Fibroblast of skin of back (primary cell): ENCODE measurements at places on chromosomes 7 and 10.

GRCh38 chr10:60281792-60282353, 107.8 kb downstream of the ANK3 start:
- DNase-seq, result peak; percentile 8

GRCh38 chr7:75850235-75850634, 28.6 kb upstream of the RHBDD2 start:
- no peak for DNase-seq

GRCh38 chr7:2980401-2981102, 63.1 kb downstream of the CARD11 start:
- no peak for DNase-seq

DNA sequence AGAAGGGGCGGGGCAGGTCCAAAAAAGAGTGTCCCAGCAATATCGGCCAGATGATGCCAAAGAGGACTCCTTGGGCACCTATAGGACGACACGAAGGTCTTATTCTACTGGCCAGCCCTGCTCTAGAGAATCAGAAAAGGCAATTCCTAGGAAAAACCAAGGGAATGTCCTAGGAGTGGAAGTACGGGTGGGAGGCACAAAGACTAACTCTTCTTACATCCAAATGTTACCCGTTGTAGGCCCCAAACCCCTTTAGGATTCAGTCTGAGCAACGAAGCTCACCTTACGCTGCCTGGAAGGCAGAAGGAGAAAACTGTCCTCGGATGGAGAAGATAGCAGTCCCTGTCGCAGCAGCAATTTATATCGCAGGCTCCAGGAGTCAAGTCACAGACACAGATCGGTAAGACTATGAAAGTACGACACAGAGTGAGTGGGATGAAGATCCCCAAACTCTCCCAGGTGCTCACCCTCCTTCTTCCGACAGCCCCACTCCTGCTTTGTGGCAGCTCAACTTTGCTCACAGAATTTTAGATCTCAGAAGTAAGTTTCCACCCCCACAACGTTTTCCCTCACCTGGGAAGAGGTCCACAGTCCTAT, 558 bp downstream of the TCTN3 start:
- DNase-seq, result no peak

- DNase-seq, result peak; percentile 70
These were observed 210.4 kb upstream of the ADO start for GRCh38 chr10:62594093-62594520.

DNA sequence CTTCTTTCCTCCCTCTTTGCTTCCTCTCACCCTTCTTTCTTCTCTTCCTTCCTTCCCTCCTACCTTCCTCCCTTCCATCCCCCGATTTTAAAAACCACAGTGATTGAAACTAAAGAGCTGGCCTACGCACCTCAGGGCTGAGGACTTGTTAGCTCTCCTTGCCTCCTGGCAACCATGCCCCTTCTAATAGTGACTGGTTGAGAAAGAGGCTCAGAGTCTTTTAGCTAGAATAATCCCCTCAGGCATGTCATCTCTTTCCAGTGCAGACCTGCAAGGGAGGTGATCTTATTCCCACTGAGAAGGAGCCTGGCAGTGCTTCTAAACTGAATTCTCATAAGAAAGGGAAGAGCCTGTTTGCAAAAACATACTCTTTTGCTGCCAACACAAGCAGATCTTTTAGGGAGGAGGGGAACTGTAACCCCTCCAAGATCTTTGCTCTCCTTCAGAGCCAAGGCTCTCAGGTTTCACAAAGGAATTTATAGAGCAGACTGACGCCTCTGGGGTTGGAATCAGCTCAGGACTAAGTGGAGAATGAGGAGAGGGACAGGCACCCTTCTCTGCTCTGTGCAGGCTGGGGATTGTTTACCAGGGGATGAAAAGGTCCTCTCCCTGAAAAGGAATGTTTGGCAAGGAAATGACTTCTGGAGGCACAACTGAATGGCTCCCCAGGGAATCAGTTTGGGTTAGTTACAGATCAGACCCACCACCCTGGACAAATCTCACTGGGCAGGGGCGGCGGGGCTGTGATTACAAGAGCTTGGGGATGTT, 9.4 kb upstream of the ANKRD1 start:
- DNase-seq, result peak; percentile 94

- no peak for DNase-seq
These were observed 29.2 kb upstream of the CFAP46 start for GRCh38 chr10:132971448-132972148.

DNA sequence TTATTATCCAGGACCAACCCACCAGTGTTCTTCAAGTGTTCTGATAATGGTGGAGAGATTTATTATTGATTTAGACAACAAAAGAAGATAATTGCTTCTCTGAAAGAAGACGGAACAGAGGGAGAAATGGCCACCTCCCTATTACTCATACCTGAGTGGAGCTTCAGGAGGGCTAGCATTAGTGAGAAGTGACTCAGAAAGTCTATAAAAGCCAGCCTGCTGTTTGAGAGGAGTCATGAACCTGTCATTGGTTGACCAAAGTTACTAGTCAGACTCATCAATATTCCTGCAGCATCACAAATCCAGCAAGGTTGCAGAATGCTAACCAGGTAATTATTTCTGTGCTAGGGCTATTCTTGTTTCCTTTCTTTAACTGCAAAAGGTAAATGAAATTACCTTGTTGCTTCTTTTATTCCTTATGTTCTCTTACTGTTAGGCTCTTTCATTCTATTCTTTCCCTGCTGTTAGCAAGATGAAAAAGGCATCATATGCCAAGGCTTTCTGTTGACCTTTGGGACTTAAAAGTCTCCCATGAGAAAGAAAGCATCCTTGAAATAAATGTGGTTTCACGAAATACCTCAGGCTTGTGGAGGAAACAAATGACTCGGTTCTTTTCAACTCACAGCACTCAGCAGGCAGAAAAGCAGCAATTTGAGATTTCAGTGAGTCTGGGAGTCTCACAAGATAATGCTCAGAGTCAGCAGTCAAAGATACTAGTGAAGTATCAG, 256.4 kb upstream of the PHYHIPL start:
- peak; percentile 94 for DNase-seq

DNA sequence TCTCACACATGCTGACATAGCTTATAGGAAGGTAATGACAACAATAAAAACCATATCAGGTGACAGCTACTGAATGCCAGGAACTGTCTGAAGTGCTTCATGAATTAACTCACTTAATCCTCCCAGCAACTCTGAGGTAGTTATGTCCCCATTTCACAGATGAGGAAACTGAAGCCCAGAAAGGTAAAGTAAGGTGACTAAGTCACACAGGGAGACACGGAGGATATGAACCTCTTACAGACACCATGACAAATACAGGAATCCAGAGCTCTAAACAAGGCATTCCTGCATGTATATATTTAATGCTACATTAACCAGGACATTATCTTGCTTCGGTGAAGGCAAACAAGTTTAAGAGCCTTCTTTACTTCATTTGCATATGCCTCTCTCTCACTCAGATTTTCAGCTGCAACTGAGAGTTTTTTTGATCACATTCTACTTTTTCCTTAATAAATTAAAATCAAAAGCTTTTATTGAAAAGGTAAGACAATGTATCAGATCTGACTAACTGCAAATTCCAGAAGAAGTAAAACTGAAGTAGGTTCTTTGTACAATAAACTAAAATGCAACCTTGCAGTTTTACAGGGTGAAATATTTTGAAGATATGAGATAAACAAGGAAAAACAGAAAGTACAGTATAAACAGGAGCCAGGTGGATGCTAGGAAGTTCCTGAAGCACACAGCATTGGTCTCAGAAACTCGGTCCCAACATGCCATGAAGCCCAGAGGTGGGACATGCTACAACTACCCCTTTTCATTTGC, 79.5 kb downstream of the SGMS1 start:
- DNase-seq, result no peak
